ENCODE measurements at places on chromosomes 2 and 18. TPM values are rescaled to one million over a fixed set of nuclear protein-coding genes. Genes with fewer than 3 reads are reported as not detected.

The B3GNT7 gene
- 13.0 TPM for total RNA-seq

The MYO7B gene
- total RNA-seq = 0.11 TPM

The KLHL30 gene
- not detected for total RNA-seq

The VWA3B gene
- not detected for total RNA-seq

The C2orf15 gene
- 0.11 TPM for total RNA-seq

The ONECUT2 gene
- total RNA-seq = not detected

The CCL20 gene
- total RNA-seq = 0.95 TPM
